LHCN-M2 (cell line): ENCODE measurements at places on chromosomes 12 and 14. TPM values are rescaled to one million over a fixed set of nuclear protein-coding genes. Genes with fewer than 3 reads are reported as not detected.

The SLC17A8 gene
- total RNA-seq = not detected in 2 replicates

The ACOT4 gene
- total RNA-seq = 0.38 and 0.69 TPM in 2 replicates

The PSMB5 gene
- 235 and 240 TPM in 2 replicates for total RNA-seq

The PAPOLA gene
- 56.6 and 77.0 TPM in 2 replicates for total RNA-seq

The KLRK1 gene
- total RNA-seq = 0.26 and 0.40 TPM in 2 replicates

The TEP1 gene
- 16.6 and 17.2 TPM in 2 replicates for total RNA-seq

The C12orf50 gene
- total RNA-seq = not detected in 2 replicates

The DGLUCY gene
- 33.9 and 34.8 TPM in 2 replicates for total RNA-seq

The FOXG1 gene
- not detected in 2 replicates for total RNA-seq

The C12orf60 gene
- total RNA-seq = 1.5 and 3.2 TPM in 2 replicates

The NINJ2 gene
- total RNA-seq = not detected in 2 replicates

The PRIMA1 gene
- total RNA-seq = not detected in 2 replicates

The JPH4 gene
- total RNA-seq = not detected in 2 replicates

The GLI1 gene
- 1.1 and 1.2 TPM in 2 replicates for total RNA-seq

The MYL2 gene
- not detected in 2 replicates for total RNA-seq

The ARPC3 gene
- total RNA-seq = 348 and 595 TPM in 2 replicates

The ZNF219 gene
- 18.3 and 19.1 TPM in 2 replicates for total RNA-seq

The HNF1A gene
- total RNA-seq = 0.06 and 0.13 TPM in 2 replicates

The MYF5 gene
- total RNA-seq = 628 and 957 TPM in 2 replicates

The SLC2A14 gene
- not detected in 2 replicates for total RNA-seq
